Stimulated activated CD4-positive, alpha-beta T cell treated with anti-CD3 and anti-CD28 coated beads, Interleukin-12 subunit alpha, Interleukin-12 subunit beta, amount 100 ng/mL, for 24 hours (primary cell): ENCODE measurements at places on chromosomes 7 and 10.

DNA sequence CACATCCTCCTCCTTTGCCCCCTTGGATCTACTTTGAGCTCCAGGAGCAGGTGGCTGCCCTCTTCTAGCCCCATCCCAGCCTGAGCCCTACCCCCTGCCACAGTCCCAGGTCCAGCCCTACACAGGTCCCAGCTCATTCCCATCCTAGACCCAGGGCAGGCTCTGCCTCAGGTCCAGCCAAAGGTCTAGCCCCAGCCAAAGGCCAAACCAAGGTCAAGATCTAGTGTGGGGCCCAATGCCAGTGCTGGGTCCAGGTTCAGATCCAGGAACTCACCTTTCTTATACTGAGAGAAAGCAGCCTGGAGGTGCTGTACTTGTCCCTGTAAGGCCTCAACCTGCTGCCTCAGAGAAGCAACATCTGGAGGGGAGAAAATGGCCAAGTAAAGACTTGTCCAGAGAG, 8.5 kb downstream of the SFTPD start:
- DNase-seq: no peak

DNA sequence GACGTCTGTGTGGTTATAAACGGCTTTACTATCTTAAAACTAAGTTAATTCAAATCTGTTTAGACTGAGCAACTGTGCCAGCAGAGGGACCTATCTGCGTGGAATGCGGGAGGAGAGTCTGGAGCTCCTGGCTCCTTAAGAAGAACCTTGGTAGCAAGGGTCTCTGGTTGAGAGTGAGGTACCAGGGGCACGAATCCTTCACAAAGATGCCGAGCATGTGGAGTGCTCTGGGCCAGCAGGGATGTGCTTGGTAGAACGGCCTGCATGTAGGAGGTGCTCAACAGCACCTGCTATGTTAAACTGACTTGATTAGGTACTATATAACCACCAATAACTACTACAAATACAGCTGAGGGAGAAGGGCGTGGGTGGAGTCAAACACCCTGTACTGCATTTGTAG, 102.6 kb downstream of the VIPR2 start:
- no peak for DNase-seq

DNA sequence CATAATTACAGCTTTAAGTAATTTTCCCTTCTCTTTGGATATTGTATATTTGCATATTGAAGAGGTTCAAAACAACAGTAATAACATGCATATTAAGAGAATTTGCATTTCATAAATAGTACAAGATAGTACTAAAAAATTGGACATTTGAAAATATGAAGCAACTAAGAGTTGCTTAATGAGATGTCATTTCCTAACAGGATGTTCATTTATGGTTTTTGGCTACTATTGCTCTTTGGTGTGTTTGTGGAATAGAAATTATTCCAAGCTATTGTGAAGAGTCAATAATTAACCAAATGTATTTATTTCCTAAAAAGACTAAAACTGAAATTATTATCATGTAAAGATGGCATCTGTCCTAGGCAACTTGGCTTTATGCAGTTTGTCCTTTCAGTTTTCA, 4.1 kb upstream of the SGCE start:
- DNase-seq: no peak

GRCh38 chr7:24933298-24933697, 46.7 kb downstream of the OSBPL3 start:
- DNase-seq: no peak

GRCh38 chr7:50352282-50352681, 47.8 kb downstream of the IKZF1 start:
- DNase-seq: no peak

- DNase-seq: no peak
These were observed 30.9 kb downstream of the DNA2 start for GRCh38 chr10:68440898-68441297.

DNA sequence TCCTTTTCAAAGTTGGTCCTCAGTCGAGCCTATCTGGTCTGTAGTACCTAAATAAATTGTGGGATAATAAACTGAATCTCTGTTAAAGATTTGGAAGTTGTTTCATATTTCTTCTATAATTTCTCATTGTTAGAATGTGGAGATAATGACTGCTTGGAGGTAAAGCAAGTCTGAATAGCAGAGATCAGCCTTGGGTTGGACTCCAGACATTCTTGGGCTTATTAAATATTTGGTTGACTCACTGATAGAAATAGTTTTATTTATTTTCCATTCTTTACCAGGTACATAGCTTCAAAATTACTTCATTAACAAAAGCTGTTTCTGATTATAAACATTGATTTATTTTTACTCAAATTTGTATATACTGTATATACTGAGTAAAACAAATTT, 34.3 kb downstream of the TPST1 start:
- no peak for DNase-seq

DNA sequence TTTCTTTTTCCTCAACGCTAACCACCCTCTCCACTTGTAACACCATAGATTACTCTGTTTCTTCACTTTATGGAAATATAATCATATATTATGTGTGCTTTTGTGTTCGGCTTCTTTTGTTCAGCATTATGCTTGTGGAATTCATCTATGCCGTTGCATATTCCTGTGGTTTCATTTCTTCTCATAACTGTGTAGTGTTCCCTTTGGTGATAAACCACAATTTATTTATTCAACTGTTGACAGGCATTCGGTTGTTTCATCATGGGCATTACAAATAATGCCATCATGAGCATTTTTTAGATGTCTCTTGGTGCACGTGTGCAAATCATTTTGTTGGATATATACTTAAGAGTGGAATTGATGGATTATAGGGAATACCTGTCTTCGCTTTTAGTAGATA, 12.1 kb downstream of the AVL9 start:
- DNase-seq: no peak
